ENCODE measurements at places on chromosomes 3 and 15.

DNA sequence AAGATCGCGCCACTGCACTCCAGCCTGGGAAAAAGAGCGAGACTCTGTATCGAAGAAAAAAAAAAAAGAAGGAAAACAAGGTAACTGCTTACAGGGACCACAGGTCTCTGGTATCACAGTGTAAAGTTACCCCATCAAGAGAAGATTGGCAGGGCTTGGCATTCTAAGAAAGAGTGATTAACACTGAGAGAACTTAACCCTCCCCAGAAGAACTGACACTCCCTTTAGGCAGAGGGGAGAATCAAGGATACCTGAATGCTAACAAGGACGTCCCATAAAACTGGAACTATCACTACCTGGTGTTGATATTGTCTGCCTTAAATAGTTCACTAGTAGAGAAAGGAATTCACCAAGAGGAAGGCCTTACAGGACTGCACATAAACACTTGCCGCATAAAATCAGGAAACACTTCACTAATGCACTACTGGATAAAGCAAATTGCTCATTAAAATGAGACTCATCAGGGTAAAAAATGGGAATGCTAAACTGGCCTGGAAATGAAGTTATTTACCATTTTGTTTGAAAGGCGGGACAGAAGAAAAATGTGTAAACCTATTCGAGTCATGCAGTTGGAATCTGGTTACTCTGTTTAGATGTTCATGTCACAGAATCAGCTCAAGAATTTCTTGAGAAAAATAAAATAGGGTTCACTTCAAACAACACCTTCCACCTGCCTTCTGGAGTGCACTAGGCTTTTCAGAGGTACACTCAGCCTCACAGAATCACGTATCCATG, 121.6 kb downstream of the FOXP1 start:
- no peak for DNase-seq

GRCh38 chr15:52349052-52349700, 53.6 kb upstream of the MYO5C start:
- DNase-seq = no peak

- DNase-seq = no peak
Measured at GRCh38 chr3:148158210-148158609, 539.5 kb upstream of the AGTR1 start.

DNA sequence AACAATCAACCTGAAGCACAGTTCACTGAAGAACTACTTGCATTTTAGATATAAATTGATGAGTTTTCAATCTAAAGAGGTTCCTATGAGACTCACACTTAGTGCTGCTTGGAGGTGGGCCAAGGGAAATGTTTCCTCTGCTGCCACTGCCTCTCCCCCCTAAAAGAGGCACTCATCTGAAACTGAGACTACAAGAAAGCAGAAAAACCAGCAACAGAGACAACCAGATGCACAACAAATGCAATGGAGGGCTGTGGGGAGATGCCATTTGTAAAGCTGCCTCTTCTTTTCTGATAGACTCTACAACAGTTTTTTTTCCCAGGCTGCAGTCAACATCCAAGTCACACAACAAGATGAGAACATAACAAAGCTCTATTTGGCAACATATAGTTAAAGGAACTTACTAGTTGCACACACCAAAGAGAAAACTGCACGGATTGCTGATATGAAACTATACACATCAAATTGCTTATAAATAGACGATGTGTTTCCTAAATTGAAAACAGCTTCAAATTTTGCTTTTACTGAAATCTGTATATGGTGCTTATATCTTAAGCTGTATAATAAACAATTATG, 11.0 kb downstream of the TSPAN3 start:
- no peak for DNase-seq

- DNase-seq = no peak
Measured at GRCh38 chr15:51132384-51133139, 37.9 kb upstream of the TNFAIP8L3 start.

DNA sequence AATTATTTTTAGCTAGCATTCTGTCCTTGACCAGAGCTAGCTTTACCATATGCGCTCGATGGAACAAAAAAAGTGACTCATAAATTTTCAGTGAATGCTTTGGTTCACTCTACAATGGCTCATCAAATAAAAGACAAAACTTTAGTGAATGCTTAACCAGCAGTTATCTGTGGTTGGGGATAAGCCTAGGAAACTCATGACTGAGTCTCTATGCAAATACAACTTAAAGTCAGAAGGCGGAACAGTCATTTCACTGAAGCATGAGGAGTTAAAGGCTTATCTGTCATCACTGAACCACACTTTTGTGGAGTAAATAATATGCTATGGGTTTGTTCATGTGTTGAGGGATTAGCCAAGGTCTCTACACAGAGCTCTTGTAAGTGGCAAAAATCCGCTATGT, 308.4 kb downstream of the SQOR start:
- DNase-seq = no peak

DNA sequence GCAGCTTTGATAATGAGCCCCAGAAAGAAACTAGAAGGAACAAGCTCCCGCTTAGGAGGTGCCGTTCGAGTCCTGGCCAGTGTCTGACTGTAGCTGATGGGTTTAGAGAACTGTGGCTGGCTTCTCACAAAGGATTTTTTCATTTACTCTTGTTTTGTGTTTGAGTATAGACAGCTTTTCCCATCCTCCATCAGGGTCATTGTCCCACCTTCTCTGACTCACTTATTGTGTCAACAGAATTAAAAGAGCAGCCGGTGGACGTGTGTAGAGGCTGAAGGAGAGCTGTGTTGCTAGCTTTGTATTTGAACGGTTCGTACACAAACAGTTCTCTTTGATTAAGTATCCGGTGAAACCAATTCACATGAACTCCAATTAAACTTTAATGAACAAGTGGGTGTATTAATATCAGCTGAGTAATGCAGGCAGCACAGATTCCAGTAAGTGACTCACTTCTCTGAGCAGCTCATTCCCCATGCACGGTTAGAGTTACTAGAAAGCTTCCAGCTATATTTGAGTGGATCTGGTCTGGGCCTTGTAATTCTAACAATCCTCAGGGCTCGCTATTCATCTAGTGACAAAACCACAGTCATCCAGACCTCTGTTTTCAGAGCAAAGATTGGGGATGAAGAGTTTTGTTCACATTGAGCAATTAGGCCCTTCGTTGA, 141.0 kb downstream of the LPP start:
- no peak for DNase-seq

DNA sequence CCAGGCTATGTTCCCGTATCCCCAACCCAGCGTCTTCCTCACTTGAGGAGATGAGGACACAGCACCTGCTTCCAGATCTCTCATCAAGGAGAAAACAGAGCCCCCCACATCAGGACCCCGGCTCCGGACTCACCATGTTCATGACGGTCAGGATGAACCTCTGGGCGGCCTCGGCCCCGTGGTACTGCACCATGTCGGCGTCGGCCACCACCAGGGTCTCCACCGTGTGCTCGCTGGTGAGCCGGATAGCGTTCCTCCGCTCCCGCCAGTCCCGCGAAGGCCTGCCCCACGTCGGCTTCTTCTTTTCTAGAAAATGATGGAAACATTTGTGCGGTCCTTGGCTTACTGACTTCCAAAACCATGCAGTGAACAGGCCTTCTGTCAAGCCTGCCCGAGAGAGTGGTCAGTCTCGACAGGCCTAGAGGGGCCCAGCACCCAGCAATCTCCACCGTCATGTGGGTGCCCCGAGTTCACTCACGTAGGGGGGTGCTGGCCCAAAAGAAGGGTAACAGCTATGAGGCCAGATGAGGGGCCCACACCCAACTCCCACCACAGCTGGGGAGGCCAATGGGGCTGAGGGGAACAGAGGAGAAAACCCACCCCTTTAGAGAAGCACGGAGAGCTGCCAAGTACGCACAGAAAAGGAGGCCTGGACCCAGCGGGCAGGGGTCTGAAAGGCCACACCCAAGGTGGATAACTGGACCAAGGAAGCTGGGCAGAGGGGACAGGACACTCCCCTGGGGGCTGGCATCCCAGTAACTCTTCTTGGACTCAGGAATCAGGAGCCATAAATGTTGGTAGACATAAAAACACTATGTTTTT, 60.5 kb downstream of the ADAMTS17 start:
- no peak for DNase-seq

GRCh38 chr3:125646581-125646980, 51.3 kb upstream of the OSBPL11 start:
- DNase-seq = no peak

GRCh38 chr3:111498022-111498421, 44.0 kb upstream of the CD96 start:
- no peak for DNase-seq

DNA sequence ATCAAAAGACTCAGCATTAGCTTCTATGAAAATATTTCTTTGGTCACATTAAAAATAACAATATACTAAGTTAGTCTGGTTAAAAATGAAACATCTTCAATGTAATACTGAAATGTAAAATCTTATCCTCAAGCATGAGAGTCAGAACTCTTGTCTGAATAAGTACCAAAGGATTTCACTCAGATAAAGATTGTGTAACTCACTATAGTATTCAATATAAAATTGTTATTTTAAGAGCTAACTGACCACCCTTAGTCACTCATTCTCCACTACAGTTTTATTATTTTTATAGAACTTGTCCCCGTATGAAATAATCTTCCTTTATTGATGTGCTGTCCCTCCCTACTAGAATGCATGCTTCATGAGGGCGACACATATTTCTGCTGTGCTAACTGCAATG, 426.3 kb downstream of the MECOM start:
- no peak for DNase-seq

- DNase-seq = no peak
Measured at GRCh38 chr15:26115229-26115943, 252.3 kb upstream of the ATP10A start.

GRCh38 chr15:44971036-44971435, 14.5 kb downstream of the TERB2 start:
- no peak for DNase-seq

GRCh38 chr15:31392761-31393401, 66.2 kb downstream of the KLF13 start:
- DNase-seq = no peak

DNA sequence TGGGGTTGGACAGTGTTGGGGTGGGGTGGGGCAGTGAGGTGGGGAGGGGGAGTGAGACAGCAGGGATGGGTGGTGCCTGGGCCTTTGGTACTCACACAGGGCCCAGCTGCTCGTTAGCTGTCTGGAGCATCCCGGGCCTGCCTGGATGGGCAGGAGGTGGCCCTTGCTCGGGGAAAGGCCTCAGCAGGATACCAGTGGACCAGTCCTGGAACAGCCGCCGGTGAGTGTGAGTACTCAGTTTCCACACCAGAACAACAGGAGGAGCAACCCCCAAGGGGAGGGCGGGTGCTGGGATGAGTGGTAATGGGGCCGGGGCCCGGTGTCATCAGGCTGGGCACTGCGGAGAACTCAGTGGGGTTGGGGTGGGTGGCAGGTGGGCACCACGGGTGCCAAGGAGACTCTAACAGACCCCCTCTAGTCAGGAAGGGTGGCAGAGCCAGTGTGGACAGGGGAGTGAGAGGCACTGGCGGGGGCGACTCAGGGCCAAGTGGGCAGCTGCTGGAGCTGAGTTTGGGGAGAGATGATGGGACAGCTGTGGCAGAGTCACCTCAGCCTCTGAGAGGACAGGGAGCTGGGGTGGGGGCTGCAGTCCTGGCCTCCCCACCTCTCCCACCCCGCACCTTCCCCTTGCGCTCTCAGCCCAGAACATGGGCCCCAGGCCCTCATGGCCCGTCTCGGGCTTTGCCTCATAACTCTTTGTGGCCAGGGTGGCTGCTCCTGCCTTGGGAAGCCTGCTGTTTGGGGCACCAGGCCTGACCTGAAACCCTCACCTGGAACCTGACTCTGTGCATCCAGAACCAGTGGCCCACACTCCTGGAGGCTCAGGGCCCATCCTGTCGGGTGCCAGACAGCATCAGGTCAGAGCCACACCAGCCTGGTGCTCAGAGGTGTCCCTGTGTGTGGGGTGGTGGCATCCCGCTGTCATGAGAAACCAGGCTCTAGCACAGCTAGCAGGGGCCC, 52.1 kb upstream of the PRR23E start:
- DNase-seq = no peak

- no peak for DNase-seq
Measured at GRCh38 chr3:38549486-38549885, 53.3 kb downstream of the EXOG start.

- no peak for DNase-seq
Measured at GRCh38 chr15:76366714-76367113, 30.1 kb downstream of the ISL2 start.

DNA sequence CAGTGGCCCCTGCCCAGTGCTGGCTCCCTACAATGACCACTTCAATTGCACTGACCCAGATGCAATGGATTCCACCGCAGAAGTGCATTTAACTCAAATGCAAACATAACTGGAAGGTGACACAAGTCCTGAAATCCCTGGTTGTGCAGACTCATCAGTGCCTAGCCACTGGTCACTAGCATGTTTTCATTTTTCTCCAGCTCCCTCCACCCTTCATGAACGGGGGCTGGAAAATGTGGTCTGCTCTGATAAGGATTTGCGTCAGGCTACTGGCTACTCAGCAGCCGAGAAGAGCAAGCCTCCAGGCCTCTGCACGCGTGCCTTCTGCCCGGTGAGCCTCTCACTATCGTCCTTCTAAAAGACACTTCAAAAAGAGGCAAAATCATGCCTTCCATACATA, 27.4 kb upstream of the FURIN start:
- DNase-seq = no peak

GRCh38 chr3:152334761-152335160, 66.0 kb downstream of the MBNL1 start:
- no peak for DNase-seq

GRCh38 chr15:50018491-50018890, 100.5 kb downstream of the ATP8B4 start:
- DNase-seq = no peak

DNA sequence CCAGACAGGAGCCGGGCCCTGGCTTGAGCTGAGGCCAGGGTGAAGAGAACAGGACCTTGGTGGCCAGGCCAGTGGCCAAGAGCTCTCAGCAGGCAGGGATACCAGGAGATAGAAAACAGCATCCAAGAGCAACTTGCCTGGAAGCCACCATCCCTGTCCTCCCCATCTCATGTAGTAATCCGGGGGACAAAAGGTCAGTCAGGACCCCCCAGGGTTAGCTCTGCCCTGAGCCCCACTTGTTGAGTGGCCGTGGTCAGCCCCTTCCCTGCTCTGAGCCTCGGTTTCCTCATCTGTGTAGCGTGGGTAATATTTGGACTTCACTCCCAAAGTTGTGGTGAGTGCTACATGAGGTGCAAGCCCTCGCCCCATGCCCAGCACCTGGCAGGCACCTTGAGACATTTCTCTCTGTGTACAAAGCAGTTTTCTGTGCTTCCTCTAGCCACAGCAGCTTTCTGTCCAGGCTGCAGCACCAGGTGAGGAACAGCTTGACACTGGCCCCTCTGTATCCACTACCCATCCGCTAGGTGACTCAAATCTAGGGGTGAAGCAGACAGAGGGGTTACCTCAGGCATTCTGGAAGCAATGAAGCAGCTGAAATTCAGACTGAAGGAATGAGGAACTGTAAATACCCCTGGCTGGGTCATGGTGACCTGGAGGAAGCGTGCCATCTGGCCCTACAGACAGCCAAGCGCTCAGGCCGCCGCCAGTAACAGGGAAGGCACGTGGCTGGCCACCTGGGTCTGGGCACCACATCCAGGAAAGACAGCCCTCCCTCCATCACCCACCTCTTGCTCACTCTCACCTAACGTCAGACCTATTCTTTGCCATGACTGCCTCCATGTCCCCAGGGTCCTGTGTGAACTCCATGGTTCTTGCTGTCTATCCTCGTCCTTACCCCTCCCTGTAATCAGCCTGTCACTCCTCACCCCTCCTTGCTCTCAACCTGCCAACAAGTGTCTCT, 6.7 kb downstream of the CISH start:
- DNase-seq = no peak

GRCh38 chr3:122484985-122485384, 29.8 kb downstream of the KPNA1 start:
- no peak for DNase-seq

All from T-cell (primary cell).